ENCODE measurements at places on chromosomes 2 and 18.

DNA sequence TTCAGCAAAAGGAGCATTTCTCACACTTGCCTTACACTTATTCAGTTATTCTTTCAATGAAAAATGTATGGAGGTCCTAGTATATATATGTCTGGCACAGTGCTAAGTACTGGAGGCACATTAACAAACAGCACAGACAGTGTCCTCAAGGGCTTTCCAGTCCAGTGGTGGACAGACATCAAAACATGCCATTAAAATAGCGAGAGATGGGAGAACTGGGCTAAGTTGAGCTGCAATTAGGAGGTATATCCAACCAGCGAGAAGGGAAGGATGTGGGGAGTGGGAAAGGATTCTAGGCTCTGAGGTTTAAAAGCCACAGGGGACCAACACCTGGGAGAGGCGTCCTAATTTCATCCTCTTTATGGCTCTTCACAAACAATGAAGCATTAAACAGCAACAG lies 127.5 kb upstream of the TTC39C start:
- no peak for DNase-seq

DNA sequence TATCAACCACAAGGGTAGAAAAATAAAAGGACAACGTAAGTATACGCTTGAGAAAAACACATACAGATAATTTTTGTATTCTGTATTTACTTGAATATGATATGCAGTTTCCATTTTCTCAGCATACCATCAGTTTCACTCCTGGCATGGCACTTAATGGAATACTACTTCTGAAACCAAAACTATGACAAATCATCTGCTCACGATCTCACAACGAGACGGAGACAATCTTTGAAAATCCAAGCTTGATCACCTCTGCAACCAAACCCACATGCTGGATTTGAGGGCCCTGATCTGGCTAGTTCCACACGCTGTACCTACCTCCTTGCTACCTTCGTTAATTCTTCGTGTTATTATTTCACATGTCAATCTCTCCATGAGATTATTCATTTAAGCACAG lies 387.6 kb downstream of the NBAS start:
- no peak for DNase-seq

- DNase-seq = no peak
Measured at GRCh38 chr2:100721693-100722092, 98.2 kb upstream of the NPAS2 start.

DNA sequence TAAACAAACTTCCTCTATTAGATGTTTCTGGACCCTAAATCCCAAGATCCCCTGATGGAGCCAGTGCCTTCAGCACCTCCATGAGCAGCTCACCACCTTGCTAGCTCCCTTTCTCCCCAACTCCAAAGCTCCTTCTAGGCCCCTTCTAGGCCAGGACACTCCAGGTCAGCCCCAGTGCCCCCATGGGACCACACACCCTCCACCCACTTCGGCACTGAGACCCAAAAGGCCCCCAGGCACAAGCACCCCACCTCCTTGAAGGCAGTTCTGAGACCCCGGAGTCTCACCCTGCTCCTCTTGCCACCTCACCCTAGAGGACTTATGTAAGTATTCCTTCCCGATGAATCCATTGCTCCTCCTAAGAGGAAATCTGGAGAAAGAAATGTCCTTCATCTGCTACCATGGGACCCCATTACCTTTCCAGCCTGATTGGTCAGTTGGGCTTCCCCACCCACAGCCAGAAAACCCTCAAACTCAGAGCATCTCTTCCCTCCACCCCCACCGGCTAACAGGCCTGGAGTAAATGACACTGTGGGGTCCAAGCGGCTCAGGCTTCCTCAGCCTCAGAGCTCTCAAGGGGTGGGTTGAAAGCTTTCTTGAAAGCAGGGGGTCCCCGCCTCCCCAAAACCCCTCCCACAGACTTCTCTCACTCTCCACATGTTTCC lies 9.8 kb upstream of the ARMC9 start:
- no peak for DNase-seq

DNA sequence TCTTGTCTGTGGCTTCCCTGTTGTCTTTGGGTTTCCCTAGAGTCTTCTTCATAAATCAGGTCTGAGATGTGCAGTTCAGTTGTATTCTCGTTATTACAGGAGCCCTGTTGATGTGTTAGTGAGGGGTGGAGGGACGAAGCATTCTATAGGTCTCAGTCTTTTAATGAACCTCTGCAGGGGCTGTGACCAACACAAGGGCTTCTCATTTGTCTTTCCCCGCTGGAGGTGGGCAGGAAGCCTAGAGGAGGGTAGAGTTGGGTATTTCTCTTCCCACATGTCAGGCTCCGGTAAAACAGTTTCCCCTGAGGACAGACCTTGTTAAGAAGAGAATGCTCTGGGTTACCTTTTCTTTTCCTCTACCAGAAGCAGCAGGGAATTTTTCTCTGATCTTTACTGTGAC lies 31.2 kb downstream of the PROC start:
- no peak for DNase-seq

DNA sequence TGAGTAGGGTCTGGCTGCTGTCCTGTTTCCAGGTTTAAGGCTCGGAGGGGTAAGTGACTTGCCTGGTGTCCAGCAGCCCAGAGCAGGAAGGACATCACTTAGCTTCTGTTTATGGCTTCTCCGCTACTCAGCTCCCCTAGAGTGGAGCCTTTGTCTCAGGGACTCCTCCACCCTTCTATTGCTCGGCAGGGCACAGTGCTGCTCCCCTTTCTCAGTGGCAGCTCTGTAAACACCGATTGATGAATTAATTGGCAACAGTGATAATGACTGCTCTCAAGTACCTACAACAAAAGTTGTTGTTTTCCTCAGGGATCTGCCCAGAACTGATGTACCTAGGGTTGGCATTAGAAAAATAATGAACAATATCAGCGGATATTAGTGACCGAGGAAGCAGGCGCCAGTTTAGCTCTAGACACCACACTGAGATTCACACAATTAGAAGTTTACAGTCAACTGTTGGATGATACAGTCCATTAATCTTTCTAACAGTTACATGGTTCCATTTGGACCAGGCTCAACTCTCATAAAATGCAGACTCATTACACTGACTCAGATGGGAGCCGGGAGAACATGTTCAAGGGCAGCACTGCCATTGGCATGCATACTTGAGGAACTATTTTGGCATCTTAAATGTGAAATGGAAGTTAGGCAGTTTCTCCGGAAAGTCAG lies 265.7 kb downstream of the MTX2 start:
- peak; percentile 8 for DNase-seq

GRCh38 chr2:54740333-54740732 lies 16.9 kb downstream of the EML6 start:
- no peak for DNase-seq

DNA sequence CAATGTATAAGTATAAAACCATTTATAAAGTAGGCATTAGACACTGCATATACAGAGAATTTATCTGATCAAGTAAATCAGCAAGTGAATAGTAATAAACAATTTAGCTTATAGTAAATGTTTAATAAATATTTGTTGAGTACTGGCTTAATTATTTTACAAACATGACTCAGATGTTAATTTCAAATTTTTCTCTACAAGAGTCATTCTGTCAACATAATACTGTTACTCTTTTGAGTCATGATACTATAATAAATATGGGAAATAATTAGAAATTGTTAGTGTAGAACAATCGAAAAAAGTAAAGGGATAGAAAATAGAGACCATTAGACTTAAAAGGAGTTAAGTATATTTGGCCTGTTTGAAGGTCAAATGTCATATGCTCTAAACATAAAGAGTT lies 133.6 kb upstream of the MC4R start:
- DNase-seq = no peak

DNA sequence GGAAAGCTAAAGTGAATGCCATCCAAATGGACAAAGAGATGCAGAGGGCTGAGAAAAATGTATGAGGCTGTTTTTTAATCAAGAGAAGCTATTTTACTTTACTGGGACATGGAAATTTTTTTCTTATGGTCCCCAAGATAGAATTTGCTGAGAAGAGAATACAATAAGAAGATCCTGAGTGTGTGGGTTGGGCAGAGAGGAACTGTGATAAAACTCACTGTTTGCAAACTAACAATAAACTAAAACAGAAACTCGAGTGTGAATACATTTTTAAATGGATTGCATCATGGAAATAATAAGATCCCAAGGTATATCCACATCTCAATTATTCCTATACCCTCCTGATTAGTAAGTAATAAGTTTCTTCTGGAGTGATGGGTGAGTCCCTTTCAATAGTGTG lies 4.4 kb downstream of the NEB start:
- DNase-seq = no peak

- no peak for DNase-seq
Measured at GRCh38 chr2:188819011-188819410, 155.2 kb upstream of the COL3A1 start.

GRCh38 chr18:57785751-57786437 lies 17.2 kb downstream of the ATP8B1 start:
- DNase-seq = no peak

DNA sequence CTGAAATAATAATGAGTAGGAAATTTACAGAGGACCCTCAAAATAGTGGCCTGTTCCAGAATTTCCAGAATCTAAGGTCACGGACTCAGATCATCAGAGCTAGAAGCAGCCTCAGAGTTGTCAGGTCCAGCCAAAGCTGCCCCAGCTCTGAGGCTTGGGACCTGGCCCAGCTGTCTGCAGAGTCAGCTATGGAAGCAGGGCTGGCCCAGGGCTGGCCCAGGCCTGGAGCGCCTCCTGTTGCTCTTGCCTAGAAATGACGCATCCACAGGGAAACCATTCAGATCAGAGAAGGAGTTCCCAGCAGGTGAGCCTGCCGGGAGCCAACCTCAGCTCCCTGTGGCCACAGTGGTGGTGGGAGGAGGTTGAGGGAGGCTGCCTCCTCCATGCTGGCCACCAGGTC lies 106.7 kb upstream of the ARL4C start:
- no peak for DNase-seq

DNA sequence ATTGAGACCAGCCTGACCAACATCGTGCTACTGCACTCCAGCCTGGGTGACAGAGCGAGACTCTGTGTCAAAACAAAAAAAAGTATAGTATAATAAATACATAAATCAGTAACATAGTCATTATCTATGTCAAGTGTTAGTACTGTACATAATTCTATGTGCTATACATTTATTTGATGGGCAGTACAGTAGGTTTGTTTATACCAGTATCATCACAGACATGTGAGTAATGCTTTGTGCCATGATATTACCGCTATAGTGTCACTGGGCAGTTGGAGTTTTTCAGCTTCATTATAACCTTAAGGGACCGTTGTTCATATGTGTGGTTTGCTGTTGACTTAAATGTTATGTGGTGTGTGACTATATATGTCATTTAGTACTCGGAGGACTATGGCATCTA lies 24.9 kb downstream of the MTA3 start:
- no peak for DNase-seq

DNA sequence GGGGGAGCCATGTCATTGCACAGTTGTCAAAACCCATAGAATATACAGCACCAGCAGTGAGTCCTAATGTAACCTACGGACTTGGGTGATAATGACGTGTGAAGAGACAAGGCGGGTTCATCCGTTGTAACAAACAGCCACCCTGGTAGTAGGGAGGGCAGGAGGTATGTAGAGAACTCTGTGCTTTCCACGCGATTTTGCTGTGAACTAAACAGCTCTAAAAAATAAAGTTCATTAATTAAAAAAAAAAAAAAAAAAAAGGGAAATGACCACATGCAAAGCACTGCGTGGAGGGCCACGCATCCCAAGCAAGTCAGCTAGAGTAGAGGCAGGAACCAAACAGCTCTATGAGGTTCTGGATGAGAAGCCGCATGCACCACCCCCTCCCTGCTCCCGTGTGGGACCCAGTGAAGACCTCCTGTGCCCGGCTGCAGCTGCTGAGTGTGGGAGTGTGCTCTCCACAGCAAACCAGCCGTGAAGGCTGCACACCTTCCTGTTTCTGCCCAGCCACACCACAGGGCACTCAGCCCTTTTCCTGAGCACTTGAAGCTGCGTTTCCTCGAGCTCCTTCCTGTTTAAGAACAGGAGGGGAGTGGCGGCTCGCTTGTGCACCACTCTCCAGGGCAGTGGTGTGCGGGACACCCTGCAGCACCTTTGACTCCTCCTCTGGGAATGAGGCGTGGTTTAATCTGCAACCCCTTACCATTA lies 65.6 kb downstream of the ODC1 start:
- DNase-seq = no peak

GRCh38 chr2:116510117-116510671 lies 1304.3 kb upstream of the DDX18 start:
- peak; percentile 46 for DNase-seq

GRCh38 chr2:71932037-71932779 lies 215.5 kb downstream of the CYP26B1 start:
- no peak for DNase-seq

DNA sequence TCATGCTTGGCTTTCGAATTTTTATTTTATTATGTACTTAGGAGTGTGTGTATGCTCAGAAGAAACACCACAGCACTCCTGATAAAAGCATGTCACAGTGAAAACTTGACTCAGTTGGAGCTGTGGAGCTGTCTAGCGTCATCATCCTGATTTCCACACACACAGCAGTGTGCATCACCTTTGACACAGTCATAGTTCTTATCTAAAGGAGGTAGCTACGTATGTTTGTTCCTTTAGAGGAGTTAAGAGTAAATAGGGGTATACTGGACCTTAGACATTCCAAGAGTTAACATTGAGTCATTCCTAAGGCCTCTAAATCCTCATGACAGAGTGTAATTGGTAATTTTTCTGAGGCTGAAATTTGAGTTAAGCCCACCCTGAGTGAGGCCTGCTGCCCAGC lies 96.9 kb downstream of the PHLPP1 start:
- no peak for DNase-seq

- no peak for DNase-seq
Measured at GRCh38 chr18:10072671-10073175, 158.9 kb downstream of the VAPA start.

DNA sequence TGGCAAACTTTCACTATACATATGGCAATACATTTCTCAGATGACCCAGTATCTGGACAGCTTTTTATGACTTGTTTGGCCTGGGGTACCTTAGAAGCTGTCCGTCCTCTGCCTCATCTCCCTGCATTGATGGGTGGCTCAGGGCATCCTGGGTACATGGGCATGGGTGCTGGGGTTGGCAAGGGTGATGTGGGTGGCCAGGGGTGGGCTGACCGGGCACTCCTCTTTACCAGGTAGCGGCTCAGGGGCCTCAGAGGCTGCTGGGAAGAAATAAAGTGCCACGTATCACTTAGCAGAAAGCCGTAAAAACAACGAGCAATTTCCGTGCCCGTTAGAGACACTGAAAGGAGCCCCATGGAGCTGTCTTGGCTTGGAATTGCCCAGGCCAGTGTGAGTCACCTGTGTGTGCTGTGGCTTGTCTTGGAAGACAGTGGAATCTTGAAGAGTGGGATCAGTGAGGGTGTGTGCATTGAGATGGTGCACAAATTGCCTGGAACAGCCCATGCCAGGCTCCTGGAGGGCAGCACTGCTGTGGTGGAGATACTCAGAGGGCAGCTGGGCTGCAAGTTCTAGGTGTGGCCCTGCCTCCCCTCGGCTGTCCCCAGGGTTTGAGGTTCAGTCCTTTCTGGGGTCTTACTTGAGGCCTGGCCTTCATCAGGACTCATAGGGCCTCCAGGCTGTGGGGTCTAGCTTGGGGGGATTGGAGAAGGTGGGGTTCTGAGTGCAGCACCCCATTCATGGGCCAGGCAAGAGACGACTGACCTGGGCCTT lies 88.8 kb downstream of the FHOD3 start:
- no peak for DNase-seq

DNA sequence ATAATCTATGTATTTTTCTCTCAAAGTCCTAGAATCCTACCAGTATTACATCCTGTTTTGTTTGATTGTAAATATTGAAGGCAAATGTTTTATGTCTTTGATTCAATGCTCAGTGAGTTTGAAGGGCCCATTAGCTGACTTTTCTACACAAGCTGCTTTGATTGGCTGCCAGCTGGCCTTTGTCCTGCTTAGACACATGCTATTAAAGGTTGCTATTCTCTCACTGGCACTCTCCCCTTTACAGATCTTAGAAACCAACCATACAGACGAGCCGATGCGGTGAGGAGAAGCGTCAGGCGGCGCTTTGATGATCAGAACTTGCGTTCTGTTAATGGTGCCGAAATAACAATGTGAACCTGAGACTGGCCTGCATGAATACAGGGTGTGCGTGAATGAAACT lies 69.7 kb downstream of the PRPF40A start:
- no peak for DNase-seq

Measured in ACHN (cell line).